Activated naive CD4-positive, alpha-beta T cell treated with anti-CD3 and anti-CD28 coated beads, Interleukin-2, amount 50 U/mL, for 16 hours (primary cell): ENCODE measurements at places on chromosomes 5 and 9.

- no peak for DNase-seq
These were observed 95.5 kb downstream of the PAX5 start for GRCh38 chr9:36938617-36939016.

GRCh38 chr9:85859765-85860164 lies 81.2 kb upstream of the NAA35 start:
- DNase-seq = no peak

- no peak for DNase-seq
These were observed 164.4 kb upstream of the PANK3 start for GRCh38 chr5:168743617-168744016.

DNA sequence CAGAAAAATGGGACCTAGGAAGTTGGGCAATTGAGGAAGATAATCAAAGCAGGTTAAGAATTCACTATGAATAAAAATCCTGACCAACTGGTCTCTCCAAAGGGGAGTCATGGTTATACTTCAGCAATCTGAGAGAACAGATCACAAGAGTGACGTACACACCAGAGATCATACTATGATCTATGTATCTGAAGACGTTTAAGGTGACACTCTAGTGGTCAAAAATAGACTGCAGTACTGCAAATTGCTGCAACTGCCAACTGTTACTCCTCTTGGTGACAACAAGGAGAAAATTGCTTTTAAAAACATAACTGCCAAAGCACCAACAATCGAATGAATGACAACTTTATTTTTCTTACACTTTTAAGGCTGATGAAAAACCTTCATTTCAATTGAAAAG lies 4.9 kb downstream of the AK6 start:
- no peak for DNase-seq

GRCh38 chr9:137461663-137462395 lies 2.7 kb upstream of the NSMF start:
- peak; percentile 66 for DNase-seq
